ENCODE measurements at places on chromosomes 3 and 15. TPM values are rescaled to one million over a fixed set of nuclear protein-coding genes. Genes with fewer than 3 reads are reported as not detected.
A peak's percentile ranks its signal among the peaks of the same experiment; 100 is the strongest.

Gene PIGZ
- total RNA-seq = 1.8 TPM

Gene GNL3
- 109 TPM for total RNA-seq

Gene GOLGA8T
- 0.79 TPM for total RNA-seq

DNA sequence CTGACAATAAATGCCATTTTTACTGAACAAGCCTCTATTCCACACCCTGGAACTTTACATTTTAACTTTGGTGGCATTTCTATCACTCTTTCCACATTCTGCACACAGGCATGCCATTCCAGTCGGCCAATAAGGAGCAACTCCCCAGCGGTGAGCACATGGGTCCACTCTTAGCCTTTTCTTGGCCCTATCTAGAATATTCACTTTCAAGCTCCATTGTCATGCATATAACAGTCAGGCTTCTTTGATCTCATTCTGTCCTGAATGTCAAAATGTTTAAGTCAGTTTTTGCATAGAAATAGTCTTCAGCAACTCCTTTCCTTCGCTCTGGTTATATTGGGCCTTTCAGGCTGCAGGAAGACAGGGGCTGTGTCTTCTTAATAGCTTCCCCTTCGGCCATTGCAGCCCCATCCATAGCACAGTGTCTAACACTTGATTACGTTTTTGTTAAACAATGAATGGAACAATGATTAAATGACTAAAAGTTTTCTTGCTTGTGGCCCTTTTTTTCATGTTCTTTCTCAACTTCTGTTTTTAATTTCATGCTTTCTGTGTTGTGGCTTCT lies 427.3 kb downstream of the MFSD1 start:
- DNase-seq = no peak

GRCh38 chr3:111032677-111033076 lies 38.9 kb upstream of the NECTIN3 start:
- no peak for DNase-seq

Gene EEF1AKMT4
- total RNA-seq = 1.7 TPM

Gene RTP1
- not detected for total RNA-seq

GRCh38 chr15:70242951-70243685 lies 145.4 kb upstream of the TLE3 start:
- DNase-seq = no peak

DNA sequence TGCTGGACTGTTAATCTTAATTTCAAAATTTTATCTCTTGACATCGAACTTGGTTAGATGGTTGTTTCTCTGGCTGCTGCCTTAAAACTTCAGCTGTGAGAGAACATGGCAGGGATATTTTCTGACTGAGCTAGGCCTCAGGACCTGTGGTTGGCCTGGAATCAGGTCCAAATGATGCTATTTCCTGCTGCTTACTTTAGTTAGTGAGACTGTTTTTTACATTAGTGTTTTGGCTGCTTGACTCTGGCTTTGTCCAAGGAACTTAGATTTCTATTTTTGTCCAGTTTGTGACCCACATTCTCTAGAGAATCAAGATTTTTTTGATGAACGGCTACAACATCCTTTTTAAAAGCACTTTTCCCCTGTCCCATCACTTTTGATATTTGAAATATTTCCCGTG lies 497.9 kb upstream of the SGO1 start:
- peak; percentile 57 for DNase-seq

Gene AHSG
- not detected for total RNA-seq

DNA sequence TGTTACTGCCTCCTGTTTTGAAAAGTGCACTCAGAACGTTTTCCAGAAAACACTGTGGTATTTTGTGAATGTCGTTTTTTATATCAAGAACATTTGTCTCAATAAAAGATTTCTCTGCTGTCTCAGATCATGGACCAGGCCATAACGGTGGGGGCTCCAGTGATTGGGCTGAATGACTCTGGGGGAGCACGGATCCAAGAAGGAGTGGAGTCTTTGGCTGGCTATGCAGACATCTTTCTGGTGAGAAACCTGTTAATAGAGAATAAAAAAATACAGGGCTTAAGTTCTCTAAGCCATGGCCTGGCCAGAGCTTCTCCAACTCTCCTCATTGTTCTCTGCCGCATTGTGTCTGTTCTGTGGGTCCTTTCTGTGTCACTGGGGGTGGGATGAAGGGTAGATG lies 11.7 kb downstream of the PCCB start:
- DNase-seq = no peak

DNA sequence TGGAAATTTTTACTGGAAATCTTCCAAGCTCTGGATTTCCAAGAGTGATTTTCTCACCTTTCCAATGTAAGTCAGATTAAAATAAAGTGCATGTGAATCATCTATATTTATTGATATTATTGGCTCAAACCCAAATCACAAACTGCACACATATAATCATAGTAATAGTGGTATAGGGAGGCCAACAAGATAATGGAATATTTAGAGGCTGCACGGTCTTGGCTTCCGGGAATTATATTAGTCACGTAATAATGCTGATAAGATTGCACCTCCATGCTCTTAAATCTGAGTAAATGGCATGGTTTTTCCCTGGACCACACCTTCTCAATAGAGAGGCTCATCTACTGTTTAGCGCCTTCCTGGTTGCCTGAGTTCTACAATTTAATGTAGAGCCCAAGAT lies 567.1 kb upstream of the NR2F2 start:
- no peak for DNase-seq

- DNase-seq = no peak
Measured at GRCh38 chr15:82923744-82924143, 28.8 kb downstream of the HOMER2 start.

- no peak for DNase-seq
Measured at GRCh38 chr15:91704343-91704742, 149.2 kb upstream of the SLCO3A1 start.

- peak; percentile 47 for DNase-seq
Measured at GRCh38 chr15:100918690-100919480, at the start of gene LRRK1. TSS of gene LRRK1 (plus strand) at chr15:100919357. CDS start at chr15:100924633, 5,276 bp downstream.

DNA sequence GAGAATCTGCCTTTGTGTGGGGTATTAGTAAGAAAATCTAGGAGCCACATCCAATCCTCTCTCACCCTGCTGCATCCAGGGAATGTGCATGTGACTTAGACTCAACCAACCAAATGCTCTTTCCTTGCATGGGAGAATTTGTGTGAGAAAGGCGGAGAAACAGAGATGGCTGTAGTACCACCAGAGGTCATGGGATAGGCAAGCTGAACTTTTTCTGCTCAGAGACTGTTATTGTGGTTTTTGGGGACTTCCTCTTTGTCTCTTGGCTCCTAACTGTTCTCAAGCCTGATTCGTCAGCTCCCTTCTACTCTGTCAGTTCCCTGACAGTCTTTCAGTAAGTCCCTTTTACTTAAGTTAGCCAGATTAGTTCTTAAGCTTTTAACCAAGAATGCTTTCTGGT lies 2.6 kb upstream of the ZSCAN2 start:
- no peak for DNase-seq

- no peak for DNase-seq
Measured at GRCh38 chr3:21573291-21573690, 177.7 kb downstream of the ZNF385D start.

DNA sequence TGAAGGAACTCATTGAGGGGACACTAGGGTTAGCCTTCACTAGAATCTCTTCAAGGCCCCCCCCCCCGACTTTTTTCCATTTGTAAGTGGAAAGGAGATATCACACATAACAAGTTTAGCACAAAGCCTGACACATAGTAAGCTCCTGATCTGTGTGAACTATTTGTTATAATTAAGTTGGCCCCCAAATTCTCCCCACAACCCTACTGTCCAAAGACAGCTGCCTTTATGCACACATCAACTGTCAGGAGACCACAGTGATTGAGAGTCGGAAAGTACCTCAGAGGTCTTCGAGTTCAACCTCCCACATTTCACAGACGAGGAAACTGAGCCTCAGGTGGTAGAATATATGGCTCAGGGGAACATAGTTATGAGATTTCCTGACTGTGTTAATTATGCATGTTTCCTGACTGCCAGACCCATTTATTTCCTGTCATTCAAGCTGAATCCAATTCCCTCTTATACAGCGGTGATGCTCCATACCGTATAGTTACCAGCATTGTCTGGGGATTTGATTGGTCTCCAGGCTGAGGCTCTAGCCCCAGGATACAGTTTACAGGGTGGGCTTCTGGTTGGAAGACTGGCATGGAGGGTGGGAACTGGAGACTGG lies 227.4 kb upstream of the CMC1 start:
- DNase-seq = no peak

Gene TM6SF1
- 4.5 TPM for total RNA-seq

Gene PDIA5
- 17.9 TPM for total RNA-seq

Gene ISLR2
- total RNA-seq = 0.79 TPM

GRCh38 chr3:84789961-84790360 lies 168.8 kb upstream of the CADM2 start:
- no peak for DNase-seq

DNA sequence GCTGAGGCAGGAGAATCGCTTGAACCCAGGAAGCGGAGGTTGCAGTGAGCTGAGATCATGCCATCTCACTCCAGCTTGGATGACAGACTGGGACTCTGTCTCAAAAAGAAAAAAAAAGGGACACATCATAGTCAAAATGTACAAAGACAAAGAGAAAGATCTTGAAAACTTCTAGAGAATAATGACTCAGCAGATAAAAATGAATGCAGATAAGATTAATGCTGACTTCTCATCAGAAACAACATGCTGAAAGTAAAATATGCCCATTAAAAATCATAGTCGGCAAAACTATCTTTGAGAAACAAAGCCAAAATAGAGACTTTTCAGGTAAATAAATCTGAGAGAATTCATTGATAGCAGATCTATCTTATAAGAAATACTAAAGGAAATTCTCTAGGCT lies 271.1 kb upstream of the GPR149 start:
- DNase-seq = no peak

- peak; percentile 69 for DNase-seq
Measured at GRCh38 chr3:133210656-133211055, 172.5 kb downstream of the TMEM108 start.

DNA sequence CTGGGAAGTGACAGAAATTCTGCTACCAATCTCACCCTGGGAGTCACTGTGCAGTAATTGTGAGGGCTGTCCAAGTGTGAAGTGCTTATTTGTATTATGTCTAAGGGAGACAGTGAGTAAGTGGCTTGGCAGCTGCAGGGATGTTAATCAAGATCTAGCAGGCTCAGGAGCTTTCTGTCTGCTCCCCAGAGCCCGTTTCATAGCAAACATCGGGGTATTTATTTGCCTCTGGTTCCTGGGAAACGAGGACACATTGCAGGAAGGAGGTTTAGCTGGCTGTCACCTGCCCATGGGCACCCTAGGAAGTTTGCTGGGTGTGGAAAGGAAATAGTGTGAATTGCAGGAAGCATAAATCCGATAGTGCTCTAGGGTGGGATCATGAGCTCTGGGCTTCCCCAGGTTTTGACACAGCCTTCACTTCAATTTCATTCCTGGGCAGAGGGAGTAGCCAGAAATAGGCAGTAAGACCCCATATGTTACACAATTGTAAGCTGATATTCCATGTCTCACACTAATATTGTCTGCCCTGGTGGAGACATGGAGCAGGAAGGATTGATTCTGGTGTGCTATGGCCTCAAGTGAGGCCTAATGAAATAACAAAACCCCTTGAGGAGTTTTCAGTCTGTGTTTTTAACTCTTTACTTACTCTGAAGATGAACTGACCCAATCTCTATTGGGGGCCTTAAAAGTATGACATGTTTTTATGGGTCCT lies 74.1 kb upstream of the MITF start:
- no peak for DNase-seq

Gene NR2E3
- total RNA-seq = 0.79 TPM

Gene NMNAT3
- 6.7 TPM for total RNA-seq

DNA sequence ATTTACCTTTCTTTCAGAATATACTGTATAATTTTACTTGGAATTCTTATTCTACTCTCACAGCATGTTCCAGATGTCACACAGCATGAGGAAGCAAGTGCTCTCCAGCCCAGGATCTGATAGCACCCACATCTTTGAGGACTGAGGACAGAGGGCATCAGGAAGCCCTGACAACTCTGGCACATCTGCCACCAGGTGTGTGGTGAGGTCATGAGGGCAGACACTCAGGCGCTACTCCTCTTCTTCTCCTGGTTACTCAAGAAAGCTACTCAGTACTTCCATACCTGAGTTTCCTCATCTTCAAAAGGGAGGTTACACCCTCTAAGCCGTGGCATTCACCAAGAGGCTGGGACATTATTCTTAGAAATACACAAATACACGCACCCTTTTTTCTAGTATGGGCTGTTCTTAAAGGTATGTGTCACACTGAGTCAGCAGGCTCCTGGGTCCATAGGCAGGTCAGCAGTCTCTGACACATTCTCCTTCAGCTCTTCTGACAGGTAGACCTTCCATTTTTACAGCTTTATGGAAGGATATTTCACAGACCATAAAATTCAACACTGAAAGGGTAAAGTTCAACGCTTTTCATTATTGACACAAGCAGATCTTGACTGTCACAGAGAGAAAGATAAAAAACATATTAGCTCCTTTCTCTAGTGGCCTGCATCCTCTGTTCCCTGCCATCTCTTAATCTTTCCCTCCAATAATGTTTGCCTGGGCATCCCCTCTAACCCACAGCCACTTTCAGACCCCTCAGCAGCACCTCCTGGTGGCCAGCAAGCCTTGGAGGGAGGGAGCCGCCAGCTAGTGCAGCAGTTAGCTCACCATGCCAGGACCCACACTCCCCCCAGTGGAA lies 103.2 kb upstream of the TJP1 start:
- peak; percentile 22 for DNase-seq

DNA sequence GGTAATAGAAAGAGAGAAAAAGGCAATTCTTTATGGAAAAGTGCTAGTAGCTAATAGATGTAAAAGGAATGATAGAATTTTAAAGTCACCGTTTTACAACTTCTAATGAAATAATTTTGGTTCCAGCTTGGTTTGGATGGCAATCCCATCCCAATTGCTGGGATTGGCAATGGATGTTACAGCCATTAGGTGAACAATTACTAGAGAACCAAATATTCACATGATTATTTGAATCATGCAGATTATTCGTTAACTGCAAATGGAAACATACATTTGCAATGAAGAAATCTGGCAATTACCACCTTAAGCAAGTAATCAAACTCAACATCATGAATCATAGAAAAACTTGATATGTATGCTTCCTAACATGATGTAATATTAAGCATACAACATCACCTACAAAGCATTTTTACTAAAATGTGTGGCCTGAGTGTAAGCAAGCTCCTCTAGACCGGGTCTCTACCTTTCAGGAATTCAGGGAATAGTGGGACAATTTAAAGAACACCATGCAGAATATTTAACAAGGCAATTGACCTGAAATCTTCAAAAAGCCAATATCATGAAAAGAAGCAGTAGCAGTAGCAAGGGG lies 26.2 kb upstream of the ANP32A start:
- no peak for DNase-seq

GRCh38 chr3:123693584-123694190 lies 108.8 kb upstream of the HACD2 start:
- DNase-seq = no peak

GRCh38 chr3:139202226-139202958 lies 141.4 kb upstream of the MRPS22 start:
- no peak for DNase-seq

DNA sequence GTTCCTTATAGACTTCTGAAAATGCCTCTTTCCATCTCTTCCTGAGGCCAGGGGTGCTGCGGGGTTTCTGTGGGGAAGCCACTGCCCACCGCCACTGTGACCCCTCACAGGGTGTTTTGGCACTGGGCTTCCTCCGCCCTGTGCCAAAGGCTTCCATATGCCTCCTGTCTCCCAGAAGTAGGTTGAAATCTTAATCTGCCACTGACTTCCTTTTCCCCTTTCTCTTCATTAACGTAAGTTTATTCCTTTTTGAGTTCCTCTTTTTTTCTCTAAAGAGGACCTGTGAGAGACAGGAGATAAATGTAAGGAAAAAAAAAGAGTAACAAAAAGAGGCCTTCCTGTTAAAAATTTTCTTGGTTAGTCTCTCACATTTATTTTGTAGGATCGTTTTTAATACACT lies 220.5 kb downstream of the CTNNB1 start:
- no peak for DNase-seq

Gene TRH
- total RNA-seq = not detected

Gene ATP13A5
- total RNA-seq = 3.7 TPM
